Osteoblast (primary cell): ENCODE measurements at places on chromosomes 5 and 9. TPM values are rescaled to one million over a fixed set of nuclear protein-coding genes. Genes with fewer than 3 reads are reported as not detected.

Gene IFNB1
- not detected in 2 replicates for total RNA-seq

DNA sequence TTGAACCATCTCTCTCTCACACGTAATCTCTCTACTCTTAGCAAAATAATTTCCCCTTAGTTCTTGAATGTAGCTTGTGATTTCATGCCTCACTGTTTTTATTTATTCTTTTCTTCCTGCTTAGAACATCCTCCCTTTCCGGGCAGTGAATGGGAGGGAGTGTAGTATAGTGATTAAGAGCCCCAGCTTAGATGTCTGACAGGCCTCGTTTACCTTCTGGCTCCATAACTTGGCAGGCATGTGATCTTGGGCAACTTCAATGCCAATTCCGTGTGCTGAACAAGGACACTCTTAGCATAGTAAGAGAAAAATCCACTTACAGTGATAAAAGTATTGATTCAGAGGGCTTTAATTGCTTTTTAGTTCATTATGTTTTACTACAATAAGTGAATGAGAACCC is 96.3 kb upstream of the TNPO1 start:
- H3K4me1 ChIP-seq: no peaks in the 10 kb centered on the region
- H3K27ac ChIP-seq: no peak overlapping the region
- DNase-seq: no peak
- no peak overlapping the region for H3K4me3 ChIP-seq
- H3K27me3 ChIP-seq: peaks cover 4% of the 10 kb centered on the region

DNA sequence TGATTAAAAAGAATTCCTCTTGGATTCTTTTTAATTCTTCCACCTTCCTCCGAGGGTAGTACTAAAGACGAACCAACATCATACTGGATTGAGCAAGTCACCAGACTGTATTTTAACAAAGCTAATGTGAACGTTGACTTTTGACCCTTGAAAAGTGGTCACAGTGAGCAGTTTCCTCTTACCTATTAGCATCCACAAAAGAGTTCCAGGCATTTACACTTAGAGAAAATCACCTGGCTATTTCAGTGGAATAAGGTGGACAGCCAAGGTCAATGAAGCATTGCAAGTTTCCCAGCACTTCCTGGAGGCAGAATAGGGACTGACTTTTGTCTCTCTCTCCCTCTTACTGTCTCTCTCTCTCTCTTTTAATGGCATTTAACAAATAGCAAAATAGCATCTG is 145.1 kb upstream of the DAB2 start:
- H3K36me3 ChIP-seq: no peaks in the 10 kb centered on the region
- H3K27ac ChIP-seq: no peak overlapping the region
- peaks cover 28% of the 10 kb centered on the region for H3K27me3 ChIP-seq
- no peak for DNase-seq
- no peaks in the 10 kb centered on the region for H3K4me1 ChIP-seq

- no peaks in the 10 kb centered on the region for H3K4me1 ChIP-seq
- H3K4me3 ChIP-seq: no peak overlapping the region
Measured at GRCh38 chr5:153373130-153373498, 117.4 kb upstream of the GRIA1 start.

DNA sequence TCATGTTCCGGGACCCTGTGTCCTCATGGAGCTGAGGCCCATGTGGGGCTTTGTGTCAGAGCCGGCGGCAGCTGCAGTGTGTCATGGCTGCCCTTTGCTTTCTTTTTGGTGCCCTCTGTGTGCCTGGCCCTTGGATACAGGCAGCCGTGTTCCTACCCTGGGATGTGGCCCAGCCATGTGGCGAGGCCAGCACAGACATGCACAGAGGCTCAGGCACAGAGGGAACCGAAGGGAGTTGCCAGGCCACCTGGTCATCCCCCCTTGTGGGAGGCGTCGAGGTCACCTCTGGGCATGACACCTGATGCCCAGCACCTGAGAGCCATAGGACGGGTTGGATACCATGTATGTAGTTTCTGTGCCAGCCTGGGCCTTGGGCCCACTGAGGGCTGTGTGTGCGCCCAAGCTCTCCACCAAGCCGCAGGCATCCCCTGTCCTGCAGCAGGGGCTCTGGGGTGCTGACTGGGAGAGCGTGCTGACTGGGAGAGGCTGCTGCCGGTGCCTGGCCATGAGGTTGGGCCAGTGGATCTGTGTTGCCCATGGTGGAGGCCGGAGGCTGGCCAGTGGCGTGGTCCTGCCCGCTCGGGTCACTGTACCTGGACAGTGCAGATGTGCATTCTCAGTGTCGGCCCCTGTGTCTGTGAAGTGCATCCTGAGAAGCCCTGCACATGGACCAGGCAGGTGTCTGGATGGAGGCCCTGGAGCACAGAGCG is 4.8 kb downstream of the NKD2 start:
- H3K4me1 ChIP-seq: no peaks in the 10 kb centered on the region
- H3K27me3 ChIP-seq: peaks cover 24% of the 10 kb centered on the region
- H3K4me3 ChIP-seq: no peak overlapping the region
- no peaks in the 10 kb centered on the region for H3K36me3 ChIP-seq
- no peak overlapping the region for H3K27ac ChIP-seq
- peak; percentile 79 for DNase-seq

- no peak overlapping the region for H3K27ac ChIP-seq
- peaks cover 5% of the 10 kb centered on the region for H3K4me1 ChIP-seq
- H3K36me3 ChIP-seq: no peaks in the 10 kb centered on the region
- H3K27me3 ChIP-seq: peaks cover 9% of the 10 kb centered on the region
Measured at GRCh38 chr5:112413611-112414010, 5.5 kb downstream of the EPB41L4A start.

GRCh38 chr5:56668996-56669395 is 146.4 kb upstream of the MAP3K1 start:
- no peak overlapping the region for H3K27ac ChIP-seq
- no peaks in the 10 kb centered on the region for H3K27me3 ChIP-seq
- no peaks in the 10 kb centered on the region for H3K36me3 ChIP-seq
- no peaks in the 10 kb centered on the region for H3K4me1 ChIP-seq
- no peak overlapping the region for H3K4me3 ChIP-seq

- no peak overlapping the region for H3K27ac ChIP-seq
- H3K4me3 ChIP-seq: no peak overlapping the region
- H3K27me3 ChIP-seq: no peaks in the 10 kb centered on the region
- no peaks in the 10 kb centered on the region for H3K36me3 ChIP-seq
- DNase-seq: no peak
- H3K4me1 ChIP-seq: no peaks in the 10 kb centered on the region
Measured at GRCh38 chr5:3657364-3658022, 61.9 kb downstream of the IRX1 start.

- no peak overlapping the region for H3K27ac ChIP-seq
- H3K27me3 ChIP-seq: no peaks in the 10 kb centered on the region
- no peak for DNase-seq
- H3K4me3 ChIP-seq: no peak overlapping the region
- no peaks in the 10 kb centered on the region for H3K36me3 ChIP-seq
Measured at GRCh38 chr5:132714456-132715307, 22.7 kb downstream of the KIF3A start.
